ENCODE measurements at places on chromosomes 6 and 20. TPM values are rescaled to one million over a fixed set of nuclear protein-coding genes. Genes with fewer than 3 reads are reported as not detected.

ZNF391 gene
- 2.4 TPM for total RNA-seq

ROMO1 gene
- total RNA-seq = 416 TPM

IYD gene
- total RNA-seq = 8.4 TPM

KHDC3L gene
- total RNA-seq = not detected

PLCB1 gene
- total RNA-seq = 13.1 TPM

C6orf141 gene
- total RNA-seq = 15.0 TPM

TREM1 gene
- not detected for total RNA-seq

SRSF12 gene
- not detected for total RNA-seq

NOX3 gene
- not detected for total RNA-seq

ULBP3 gene
- not detected for total RNA-seq

SOX12 gene
- 2.6 TPM for total RNA-seq

SUMO4 gene
- 1.5 TPM for total RNA-seq

BTN1A1 gene
- not detected for total RNA-seq

ADISSP gene
- 19.9 TPM for total RNA-seq

WRNIP1 gene
- total RNA-seq = 65.9 TPM

FAM83C gene
- total RNA-seq = 0.14 TPM

SGK2 gene
- 71.6 TPM for total RNA-seq

RNASET2 gene
- 173 TPM for total RNA-seq

TP53TG5 gene
- not detected for total RNA-seq

VNN1 gene
- total RNA-seq = 2.1 TPM

NR2E1 gene
- total RNA-seq = not detected

MEP1A gene
- 601 TPM for total RNA-seq

SALL4 gene
- 0.14 TPM for total RNA-seq

RREB1 gene
- total RNA-seq = 214 TPM

CGA gene
- not detected for total RNA-seq

BEND6 gene
- not detected for total RNA-seq

TFAP2B gene
- total RNA-seq = not detected

C6orf15 gene
- total RNA-seq = not detected

SOX18 gene
- total RNA-seq = 1.8 TPM

PROKR2 gene
- total RNA-seq = not detected

CNBD2 gene
- total RNA-seq = 7.8 TPM

CST5 gene
- total RNA-seq = not detected

MAPK13 gene
- 67.7 TPM for total RNA-seq

TMC2 gene
- not detected for total RNA-seq

RAET1L gene
- not detected for total RNA-seq

HLA-DOB gene
- total RNA-seq = 5.7 TPM

Data from transverse colon (tissue), 4 donors.